ENCODE measurements at places on chromosomes 7 and 10.

DNA sequence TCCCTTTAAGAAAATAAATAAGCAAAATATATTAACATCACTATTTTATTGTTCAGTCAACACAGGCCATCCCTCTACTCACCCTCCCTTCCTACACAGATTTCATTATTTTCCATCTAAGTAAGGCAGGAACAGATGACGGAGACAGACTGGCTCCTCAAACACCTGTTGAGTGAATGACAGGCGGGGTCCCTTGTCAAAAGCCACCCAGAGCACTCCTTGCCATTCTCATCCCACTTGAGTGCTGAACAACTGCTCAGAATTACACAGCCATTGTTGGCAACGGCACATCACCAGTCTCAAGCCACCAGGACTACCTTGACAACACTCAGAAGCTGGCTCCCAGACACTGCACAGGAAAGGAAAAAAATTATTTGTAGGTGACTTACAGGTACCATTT, 3.3 kb downstream of the GRB10 start:
- DNase-seq: no peak

DNA sequence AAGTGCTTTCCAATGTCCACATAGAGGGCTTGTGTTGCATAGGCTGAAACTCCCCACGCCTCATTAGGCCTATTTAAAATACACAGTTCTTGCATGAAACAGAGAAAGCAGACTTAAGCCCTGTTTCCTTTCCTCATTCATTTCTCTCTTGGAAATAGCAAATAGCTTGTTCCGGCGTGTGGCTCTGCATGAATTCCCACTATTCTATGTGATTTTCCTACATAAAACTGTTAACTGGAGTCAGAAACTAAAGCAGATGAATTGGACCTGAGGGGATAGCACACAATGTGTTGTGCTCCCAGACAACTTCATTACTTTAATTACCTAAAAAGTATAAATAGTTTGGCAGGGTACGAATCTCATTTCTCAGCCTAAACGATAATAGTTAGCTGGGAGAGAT, 981.5 kb downstream of the SORCS1 start:
- DNase-seq: no peak

DNA sequence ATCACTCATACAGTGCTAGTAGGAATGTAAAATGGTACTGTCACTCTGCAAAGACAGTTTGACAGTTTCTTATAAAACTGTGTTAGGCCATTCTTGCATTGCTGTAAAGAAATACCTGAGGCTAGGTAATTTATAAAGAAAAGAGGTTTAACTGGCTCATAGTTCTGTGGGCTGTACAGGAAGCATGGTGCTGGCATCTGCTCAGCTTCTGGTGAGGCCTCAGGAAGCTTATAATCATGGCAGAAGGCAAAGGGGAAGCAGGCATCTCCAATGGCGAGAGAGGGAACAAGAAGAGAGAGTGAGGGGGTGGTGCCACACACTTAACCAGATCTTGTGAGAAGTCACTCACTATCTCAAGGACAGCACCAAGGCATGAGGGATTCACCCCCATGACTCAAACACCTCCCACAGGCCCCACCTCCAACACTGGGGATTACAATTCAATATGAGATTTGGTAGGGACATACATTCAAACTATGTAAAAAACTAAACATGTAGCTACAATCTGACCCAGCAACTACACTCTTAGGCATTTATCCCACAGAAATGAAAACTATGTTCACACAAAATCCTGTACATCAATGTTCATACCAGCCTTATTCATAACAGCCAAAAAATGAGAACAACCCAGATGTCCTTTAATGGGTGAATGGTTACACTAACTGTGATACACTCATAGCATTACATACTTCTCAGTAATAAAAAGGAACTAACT, 5.0 kb downstream of the ALDH18A1 start:
- no peak for DNase-seq

- no peak for DNase-seq
These were observed 17.0 kb downstream of the ITIH5 start for GRCh38 chr10:7649673-7650300.

DNA sequence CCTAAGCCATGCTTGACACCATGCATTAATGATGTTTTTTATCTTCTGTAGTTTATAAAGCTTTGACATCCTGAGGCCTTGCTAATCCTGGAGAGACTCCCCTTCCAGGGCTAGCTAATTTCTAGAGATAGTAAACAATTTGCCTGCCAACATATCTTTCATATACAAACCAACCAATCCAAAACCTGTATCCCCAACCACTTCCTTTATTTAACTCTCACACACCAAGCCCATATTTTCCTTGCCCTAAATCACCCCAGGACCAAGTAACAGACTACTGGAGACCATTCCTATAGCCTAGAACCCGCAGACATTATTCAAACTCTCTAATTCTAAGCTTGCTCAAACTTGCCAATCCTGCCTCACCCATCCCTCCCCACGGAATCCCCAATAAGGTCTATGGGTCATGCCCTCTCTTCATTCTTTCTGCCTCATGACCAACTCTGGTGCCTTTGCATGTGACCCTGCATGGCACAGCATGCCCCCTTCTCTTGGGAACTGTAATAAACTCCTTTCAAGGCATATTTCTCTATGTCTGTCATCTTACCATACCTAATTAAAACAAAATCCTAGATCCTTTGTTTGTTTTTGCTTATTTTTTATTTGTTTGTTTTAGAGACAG, 116.6 kb upstream of the CACUL1 start:
- peak; percentile 13 for DNase-seq

DNA sequence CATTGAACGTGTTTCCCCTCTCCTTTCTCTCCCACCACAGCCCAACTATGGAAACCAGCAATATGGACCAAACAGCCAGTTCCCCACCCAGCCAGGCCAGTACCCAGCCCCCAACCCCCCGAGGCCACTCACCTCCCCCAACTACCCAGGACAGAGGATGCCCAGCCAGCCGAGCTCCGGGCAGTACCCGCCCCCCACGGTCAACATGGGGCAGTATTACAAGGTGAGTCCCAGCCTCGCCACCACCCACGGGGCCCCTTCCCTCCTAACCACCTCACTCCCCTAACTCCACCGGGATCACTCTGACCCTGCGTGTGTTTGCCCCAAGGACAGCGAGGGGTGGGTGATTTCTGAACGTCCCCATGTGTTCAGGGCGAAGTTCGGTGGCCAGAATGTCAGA, 50.8 kb upstream of the PPIF start:
- no peak for DNase-seq

- DNase-seq: peak; percentile 69
These were observed 71.9 kb downstream of the MKI67 start for GRCh38 chr10:128054163-128054970.

GRCh38 chr7:130234078-130234477, 26.4 kb downstream of the SSMEM1 start:
- no peak for DNase-seq

DNA sequence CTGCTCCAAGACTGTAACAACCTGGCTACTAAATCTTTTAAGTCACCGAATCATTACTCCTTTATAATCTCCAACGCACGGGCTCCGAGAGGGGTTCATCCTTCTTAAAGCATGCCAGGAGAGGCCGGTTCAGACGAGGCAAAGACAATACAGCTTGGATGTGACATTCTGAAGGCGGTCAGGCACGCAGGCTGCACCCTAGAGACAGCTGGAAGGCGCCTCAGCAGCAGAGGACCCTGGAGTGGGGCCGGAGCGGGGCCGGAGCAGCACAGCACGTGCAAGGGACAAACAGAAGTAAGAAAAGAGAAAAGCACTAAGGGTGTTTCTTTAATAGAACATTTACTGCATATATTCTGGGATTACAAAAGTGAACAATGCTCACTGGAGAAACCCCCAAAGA, 97.8 kb upstream of the PPP2R2D start:
- no peak for DNase-seq

- peak; percentile 48 for DNase-seq
These were observed 19.7 kb upstream of the FKBP9 start for GRCh38 chr7:32937344-32938174.

DNA sequence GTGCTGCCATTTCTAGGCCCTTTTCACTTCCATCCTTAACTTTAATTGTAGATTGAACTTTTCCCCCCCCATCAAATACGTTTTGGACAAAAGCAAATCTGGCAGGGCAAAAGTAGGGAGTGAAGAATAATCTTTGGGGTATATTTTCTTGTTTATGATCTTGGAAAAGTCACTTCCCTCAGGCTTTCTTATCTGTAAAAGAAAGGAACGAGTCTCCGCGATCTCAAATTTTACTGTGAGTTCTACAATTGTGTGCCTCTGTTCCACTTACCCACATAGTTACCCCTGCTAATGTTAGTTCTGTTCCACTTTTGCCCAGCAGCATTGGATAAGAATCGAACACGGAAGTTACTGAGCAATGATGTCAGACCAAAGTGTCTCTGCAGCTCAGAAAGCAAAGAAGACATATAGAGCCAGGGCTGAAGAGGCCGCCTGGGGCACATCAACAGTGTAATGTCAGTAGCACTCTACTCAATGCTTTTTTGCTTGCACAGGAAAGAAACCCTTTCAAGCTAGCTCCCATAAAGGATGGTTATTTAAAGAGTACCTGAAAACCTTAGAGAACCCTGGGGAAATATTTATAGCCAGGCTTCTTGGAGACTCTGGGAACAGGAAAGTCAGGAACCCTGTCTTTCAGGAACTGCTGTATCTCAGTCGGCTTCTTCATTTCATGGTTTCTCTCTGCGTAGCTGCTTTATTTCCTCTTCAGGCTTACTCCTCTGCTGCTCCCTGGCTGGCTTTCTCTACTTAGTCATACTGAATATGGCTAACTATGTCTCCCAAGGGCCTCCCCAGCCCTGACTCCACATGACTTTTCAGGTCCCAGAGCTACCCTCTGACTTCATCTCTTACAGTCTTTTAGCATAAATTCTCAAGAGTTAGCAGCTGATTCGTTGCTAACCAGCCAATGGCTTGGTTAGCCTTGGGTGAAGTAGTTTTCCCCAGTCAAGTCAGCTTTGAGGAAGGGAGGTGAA, 123.7 kb upstream of the FAM3C start:
- DNase-seq: peak; percentile 86

GRCh38 chr7:112453505-112454171, 3.4 kb downstream of the IFRD1 start:
- DNase-seq: peak; percentile 78

Measured in suppressor macrophage treated with lipopolysaccharide for 1 hour (primary cell).